Inflammatory macrophage treated with lipopolysaccharide for 1 hour (primary cell): ENCODE measurements at places on chromosomes 12 and 14.
A peak's percentile ranks its signal among the peaks of the same experiment; 100 is the strongest.

- DNase-seq, result no peak
Observed at GRCh38 chr12:52367876-52368275, 595 bp upstream of the KRT85 start.

GRCh38 chr14:104001003-104001402, 58.7 kb upstream of the RD3L start:
- DNase-seq, result no peak

DNA sequence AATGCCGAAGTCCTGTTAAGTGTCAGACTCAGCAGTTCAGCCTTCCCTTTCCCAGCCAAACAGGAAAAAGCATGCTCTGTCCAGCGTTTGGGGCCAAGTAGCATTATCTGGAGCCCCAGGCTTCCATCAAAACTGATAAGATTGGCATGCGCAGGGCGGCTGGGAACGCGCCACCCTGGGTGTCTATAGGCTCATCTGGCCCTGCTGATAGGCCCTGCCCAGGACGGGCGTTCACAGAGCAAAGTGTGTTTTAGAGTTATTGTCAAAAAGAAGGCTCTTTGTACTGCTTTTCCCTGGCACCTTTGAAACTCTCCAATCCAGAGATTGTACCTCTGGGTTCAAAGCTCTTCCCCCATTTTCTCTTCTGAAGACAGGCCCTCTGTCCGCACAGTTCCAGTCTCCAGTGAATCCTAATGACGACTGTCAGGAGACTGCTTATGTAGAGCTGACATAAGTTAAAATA, at the start of gene ART4:
TSS of gene ART4 (minus strand) at position 102 of the 463 bp plus-strand sequence. CDS start 413 bp downstream, outside the sequence.
- no peak for DNase-seq

DNA sequence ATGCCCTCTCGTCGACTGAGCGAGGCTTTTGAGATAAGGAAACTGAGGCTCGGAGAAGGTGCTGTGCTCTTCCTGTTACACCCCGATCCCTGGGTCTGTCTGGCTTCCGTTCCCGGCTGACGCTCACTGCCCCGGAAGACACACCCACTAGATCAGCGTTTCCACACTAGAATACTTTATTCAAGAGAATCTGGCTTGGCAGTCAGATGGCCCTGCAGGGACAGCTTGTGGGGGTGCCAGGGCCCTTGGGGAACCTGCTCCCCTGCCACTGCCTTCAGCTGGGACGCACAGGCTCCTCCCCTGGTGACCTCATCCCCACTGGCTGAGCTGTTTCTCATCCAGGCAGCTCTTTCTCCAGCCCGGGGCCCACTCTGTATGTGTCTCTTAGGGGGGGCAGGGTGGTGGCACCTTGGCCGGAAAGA, 13.7 kb downstream of the PGF start:
- DNase-seq, result peak; percentile 84
